ENCODE measurements at places on chromosomes 1 and 21.

DNA sequence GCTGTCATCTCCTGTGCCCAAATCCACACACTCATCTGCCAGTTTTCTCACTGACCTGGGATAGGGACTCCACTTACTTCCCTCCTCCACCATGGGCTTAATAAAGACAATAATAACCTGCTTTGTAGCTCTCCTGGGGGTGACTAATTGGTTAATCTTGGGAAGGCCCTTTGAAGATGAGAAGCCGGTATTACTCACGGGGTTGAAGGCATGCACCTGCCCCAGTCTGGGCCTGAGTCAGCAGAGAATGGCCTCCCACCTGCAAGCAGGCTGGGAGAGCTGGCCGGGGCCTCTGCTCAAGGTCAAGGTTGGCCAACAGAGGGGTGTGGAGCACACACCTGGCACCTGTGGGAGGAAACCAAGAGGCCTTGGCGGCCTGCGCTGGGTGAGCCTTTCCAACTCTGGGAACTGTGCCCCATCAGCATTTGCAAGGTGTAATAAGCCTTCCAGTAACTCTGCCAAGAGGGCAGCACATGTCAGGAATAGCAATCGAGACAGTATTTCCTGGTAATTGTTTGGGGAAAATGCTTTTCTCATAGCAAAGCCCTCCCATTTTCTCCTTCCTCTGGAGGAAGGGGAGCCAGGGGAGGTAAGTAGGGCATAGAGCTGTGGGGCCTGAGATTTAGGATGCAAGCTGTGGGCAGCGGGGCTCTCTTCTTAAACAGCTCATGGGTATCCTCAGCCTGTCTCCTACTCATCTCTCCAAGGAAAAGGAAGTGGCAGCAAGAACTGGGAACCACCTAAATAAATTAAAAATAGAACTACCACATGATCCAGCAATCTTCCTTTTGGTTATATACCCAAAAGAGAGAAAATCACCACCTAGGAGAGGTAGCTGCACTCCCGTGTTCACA, 49.0 kb downstream of the TOMM20 start:
- DNase-seq = no peak

GRCh38 chr1:101136271-101136670, 100.5 kb upstream of the S1PR1 start:
- no peak for DNase-seq

GRCh38 chr1:177937931-177938330, 31.9 kb downstream of the SEC16B start:
- no peak for DNase-seq

- DNase-seq = no peak
Measured at GRCh38 chr1:33426916-33427315, 4.0 kb downstream of the PHC2 start.

DNA sequence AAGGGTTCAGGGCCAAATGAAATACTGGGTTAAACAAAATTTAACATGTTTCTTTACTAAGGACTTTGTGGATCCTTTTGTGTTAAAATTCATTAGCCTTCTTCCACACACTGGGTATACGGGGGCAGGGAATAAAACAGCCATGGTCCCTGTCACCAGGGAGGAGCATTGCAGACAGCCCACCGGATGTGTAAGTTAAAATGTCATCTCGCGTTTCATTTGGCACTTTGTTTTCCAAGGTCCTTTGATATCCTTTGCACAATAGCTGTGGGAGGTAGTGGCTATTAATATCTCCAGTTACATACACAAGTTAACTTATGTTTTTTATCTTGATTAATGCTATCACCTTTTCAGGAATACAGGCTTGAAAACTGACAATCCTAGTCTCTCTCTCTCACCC, 172.7 kb downstream of the BARHL2 start:
- DNase-seq = no peak

GRCh38 chr1:217067642-217068041, 344.4 kb upstream of the ESRRG start:
- DNase-seq = no peak
